CD4-positive, alpha-beta T cell treated with Interleukin-17A for 1 hour (primary cell): ENCODE measurements at places on chromosomes 6 and 20.
A peak's percentile ranks its signal among the peaks of the same experiment; 100 is the strongest.

GRCh38 chr6:141467881-141468280 lies 664.8 kb upstream of the GJE1 start:
- no peak for DNase-seq

DNA sequence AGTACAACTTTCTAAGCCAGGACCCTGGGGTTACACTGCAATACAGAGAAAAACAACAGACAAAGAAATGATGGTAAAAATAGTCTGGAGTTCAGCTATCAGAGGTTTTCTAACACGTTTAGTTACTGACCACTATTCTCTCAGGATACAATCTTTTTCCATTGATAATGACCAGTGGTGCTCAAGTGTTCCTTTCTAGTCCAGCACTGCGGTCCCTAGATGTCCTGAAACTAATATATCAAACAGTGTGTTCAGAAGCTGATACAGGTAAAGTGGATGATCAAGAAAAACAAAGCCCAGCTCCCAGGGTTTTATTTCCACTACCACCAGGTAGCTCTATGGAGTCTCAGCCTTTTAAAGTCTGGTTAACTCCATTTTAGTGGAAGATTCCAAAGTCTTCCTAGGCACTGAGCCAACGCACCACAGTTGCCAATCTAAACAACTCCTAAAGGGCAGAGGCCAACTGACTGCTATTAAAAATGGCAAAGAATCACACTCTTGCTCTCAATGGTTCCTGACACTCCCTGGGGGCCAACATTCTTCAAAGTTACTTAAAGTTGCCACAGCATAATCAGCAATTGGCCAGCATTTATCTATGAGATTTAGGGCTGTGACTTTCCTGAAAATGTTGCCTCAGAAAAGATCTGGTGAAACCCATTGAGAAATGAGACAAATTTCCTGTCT lies 38.2 kb downstream of the DZANK1 start:
- DNase-seq, result no peak

DNA sequence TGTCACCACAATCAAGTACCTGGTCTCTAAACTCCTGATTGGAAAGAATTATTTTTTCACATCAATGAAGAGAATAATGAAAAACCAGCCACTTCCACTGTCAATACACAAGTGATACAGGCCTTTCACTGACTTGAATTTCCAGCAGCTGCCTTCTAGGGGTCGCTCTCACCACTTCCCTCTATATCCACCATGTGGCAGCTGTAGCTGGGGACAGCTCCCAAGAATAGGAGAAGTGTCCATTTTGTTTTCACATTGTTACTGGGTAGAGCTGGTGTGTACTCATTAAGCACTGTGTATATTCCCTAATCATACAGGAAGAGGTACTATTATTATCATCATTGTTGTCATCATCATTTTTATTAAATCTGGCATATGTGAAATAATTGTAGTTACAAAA lies 438.4 kb upstream of the SPTLC3 start:
- no peak for DNase-seq

DNA sequence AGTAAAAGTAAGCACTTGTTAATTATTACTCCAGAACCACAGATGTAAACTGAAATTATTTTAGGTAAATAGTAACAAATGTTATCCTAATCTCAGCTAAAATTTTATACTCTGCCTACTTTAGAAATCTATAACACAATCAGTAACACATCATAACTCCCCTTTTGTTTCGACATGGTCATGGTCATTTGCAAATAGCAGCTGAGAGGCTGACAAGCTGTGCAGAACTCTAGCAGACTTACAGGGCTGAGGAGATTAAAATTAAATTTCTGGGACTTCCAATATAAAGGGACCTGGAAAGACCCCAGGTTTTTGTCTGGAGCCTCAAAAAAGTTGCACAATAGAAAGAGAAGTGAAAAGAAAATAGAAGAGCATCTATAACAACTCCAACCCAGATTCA lies 88.8 kb downstream of the PRL start:
- DNase-seq, result no peak

DNA sequence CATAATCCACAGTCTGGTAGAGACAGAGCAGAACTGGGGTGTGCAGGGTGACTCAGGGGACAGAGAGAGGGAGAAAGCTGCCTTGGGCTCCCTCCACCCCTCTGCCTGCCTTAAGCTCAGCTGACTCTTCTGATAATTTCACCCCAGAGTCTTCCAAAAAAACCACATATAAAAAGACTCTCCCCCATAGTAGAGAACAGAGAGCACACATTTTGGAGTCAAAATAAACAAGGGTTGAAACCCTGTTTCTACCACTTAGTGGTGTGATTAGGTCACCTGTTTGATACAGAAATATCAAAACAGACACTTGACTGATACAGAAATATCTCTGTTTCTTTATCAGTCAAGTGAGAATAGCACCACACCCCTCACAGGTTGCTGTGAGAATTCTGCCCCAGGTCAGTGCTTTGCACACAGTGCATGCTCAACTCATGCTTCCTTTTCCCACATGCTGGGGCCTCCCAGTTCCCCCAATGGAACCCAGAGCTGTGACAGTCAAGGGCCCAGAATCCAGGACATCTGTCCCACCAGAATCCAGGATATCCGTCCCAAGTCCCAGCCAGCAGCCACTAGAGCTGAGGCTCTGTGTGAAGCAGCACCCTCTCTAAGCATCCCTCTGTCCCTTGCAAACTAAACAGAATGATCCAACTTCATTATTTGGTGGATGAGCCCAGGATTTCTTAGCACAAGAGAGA lies 1.2 kb downstream of the TREML2 start:
- peak; percentile 51 for DNase-seq

DNA sequence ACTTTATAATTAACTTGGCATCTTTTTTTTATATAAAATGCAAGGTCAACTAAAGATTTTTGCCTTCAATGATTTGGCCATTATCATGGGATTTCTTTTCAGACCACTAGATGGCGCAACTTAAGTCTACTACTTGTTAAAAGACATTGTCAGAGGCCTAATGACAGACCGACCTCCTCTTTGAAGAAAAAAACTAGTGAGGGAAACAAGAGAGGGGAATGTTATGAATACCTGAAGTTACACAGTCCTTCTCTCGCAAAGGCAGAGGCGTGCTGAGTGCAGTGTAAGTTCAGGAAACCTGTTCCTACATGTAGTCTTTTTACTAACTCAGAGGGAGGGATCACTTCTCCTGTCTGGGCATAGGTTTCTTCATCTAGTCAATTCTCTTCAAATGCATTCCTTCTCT lies 9.3 kb downstream of the TRAPPC3L start:
- peak; percentile 71 for DNase-seq

GRCh38 chr6:105077596-105078385 lies 102.0 kb downstream of the POPDC3 start:
- peak; percentile 11 for DNase-seq

GRCh38 chr6:38636027-38636426 lies 3.7 kb downstream of the BTBD9 start:
- DNase-seq, result no peak

DNA sequence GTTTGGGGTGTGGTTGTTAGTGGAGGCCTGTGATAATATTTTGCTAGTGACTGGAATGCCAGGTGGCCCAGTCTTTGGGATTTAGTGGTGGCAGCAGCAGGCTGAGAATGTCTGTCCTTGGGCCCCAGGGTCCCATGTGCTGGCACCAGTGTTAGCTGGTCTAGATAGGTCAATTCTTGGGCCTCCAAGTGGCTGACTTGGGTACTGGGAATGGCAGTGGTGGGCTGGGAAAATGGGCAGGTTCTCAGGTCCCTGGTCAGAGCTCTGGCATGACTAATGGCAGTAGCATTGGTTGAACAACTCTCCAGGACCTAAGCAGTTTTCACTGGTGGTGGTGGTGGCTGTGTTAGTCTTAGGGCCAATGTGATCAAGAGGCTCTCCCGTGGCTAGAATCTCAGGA lies 50.3 kb downstream of the OLIG3 start:
- DNase-seq, result no peak

DNA sequence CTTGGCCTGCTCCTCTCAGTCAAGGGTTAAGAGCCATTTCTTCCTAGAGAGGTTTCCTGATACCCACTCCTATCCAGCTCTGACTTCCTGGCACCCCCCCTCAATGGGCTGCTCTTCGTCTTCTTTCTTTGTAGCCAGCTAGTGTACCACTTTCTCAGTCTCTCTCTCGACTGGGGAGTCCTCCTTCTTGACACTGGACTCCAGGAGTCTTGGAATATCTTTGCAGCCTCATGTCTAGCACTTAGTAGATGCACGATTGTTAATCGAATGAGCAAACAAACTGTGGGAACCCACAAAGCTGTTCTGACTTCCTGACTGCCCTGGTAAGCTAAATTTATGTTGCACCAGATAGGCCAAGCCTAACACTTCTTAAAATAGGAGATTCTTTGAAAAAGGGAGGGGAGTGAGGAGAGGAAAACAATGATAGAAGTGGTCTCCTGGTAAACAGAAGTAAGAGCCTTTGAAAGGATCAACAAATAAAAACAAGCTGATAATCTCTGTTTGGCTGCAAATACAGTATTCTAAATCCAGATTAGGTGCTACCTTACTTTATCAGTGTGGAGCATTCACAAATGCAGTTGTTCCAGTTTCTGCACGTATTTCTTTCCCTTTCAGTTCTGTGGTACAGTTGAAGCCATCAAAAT lies 160.1 kb upstream of the CITED2 start:
- DNase-seq, result peak; percentile 36

DNA sequence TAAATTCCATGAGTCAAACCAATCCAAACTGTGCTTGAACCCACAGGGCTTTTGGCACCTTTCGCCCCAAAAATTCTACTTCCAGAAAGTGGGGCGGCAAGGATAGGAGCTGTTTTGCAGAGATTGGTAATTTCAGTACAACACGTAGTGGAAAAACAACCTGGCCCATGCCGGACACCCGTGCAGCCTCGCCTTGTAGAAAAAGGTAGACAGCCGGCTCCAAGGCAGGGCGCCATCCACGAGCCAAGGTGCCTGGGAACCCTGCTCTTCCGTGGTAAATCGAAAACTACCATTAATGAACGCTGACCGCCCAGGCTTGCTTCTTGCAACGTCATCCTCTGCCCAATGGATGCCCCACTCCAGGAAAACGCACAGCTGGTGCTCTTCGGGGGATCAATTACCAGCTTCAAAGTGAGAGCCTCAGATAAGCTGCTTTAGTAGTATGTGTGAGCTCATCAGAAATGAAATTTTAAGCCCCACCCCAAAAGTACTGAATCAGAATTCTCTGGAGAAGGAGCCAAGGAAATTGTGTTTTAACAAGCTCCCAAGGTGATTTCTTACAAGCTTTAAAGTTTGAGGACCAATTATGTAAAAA lies 1.8 kb downstream of the OOEP start:
- no peak for DNase-seq

GRCh38 chr6:143536461-143536865 lies 24.9 kb upstream of the FUCA2 start:
- DNase-seq, result peak; percentile 56

GRCh38 chr6:136347847-136348246 lies 58.2 kb upstream of the BCLAF1 start:
- no peak for DNase-seq

GRCh38 chr6:72466471-72466870 lies 155.4 kb upstream of the KCNQ5 start:
- no peak for DNase-seq

- no peak for DNase-seq
Observed at GRCh38 chr6:138105880-138106664, 1.1 kb downstream of the PERP start.

GRCh38 chr20:39095870-39096269 lies 133.7 kb downstream of the DHX35 start:
- no peak for DNase-seq

GRCh38 chr6:48840896-48841295 lies 622.2 kb downstream of the MMUT start:
- no peak for DNase-seq

GRCh38 chr6:170285482-170285881 lies 5.4 kb downstream of the DLL1 start:
- no peak for DNase-seq

GRCh38 chr6:168865-169455 lies 123.3 kb upstream of the DUSP22 start:
- DNase-seq, result peak; percentile 50

DNA sequence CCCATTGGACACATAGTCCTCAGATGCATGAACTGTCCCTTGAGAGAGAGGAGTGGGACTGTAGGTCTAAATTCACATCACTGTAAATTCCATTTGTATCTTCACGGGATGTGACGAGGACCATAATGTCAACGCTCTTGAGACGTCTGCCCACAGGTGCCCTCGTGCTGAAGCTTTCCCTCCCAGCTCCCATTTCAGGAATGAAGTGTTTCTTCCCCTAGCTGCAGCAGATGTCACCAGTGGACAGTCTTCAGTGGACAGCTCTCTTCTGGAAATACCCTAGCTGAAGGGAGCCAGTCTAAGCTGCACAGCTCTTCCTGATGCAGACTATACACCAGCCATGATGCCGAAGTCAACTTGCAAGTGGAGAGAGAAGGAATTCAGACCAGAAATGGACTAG lies 217.4 kb upstream of the ECI2 start:
- no peak for DNase-seq

DNA sequence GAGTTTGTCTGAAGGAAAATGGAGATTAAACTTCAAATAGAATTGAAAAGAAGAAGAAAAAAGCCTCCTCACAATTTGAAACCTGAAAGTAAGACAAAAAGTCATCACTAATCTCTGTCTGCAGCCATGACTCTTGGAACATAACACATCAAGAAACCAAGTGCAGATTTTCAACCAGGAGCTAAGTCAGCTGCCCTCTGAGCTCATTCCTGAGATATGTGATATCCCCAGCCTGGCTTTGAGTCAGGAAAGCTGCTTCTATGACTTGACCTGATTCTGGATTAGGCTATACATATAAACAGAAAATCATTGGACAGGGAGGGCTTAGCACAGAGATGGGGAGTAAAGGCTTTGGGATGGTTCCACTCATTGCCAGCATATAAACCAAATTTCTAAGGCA lies 891.4 kb downstream of the TFAP2A start:
- DNase-seq, result no peak

GRCh38 chr6:19492636-19493405 lies 344.3 kb upstream of the ID4 start:
- no peak for DNase-seq

GRCh38 chr20:58406422-58407001 lies 17.5 kb downstream of the VAPB start:
- no peak for DNase-seq

- DNase-seq, result no peak
Observed at GRCh38 chr20:41046716-41047115, 18.1 kb downstream of the TOP1 start.

- peak; percentile 93 for DNase-seq
Observed at GRCh38 chr20:4814696-4815252, 93.1 kb downstream of the PRND start.

DNA sequence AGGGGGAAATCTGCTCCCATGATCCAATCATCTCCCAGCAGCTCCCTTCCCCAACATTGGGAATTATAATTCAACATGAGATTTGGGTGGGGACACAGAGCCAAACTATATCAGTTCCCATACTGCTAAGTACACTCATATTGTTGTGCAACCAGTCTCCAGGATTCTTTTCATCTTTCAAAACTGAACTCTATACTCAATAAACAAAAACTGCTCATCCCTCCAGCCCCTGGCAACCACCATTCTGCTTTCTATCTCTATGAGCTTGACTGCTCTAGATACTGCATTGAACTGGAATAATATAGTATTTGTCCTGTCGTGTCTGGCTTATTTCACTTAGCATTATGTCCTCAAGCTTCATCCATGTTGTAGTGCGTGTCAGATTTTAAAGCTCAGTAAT lies 42.9 kb downstream of the STX11 start:
- DNase-seq, result no peak
